ENCODE measurements at places on chromosomes 2 and 18.

DNA sequence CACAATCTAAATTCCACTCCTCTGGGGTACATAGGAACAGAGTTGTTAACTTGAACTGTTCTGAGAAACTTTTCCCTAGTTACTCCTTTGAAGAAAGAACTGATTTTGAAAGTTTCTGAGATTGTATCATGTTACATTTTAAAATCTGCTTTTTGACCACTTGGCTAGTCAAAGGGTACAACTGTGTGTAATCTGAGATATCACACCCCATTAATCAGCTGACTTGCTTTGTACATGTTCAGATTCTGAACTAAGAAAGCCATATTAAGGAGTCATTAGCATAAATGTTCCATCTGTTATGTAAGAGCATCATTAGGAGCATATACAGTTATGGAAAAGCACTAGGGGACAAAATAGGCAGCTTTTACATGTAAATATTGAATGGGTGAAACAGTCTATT, 3.8 kb upstream of the WDR35 start:
- DNase-seq, result no peak

DNA sequence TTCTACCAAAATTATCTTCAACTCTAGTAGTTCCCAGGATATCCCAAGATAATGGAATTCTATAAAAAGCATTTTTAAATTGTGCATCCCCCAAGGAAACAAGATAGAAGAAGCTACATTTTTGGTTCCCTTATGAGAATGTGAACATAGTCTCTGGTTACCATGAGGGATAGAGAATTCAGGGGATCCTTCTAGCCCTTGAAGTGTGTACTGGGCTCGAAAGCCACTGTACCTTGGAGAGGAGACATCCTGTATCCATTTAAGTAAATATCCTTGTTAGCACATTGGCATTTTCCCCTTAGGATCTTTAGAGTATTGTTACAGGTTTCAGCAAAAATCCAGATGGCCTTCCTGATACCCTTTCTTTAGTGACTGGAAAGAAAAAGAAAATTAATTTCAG, 228.5 kb downstream of the RTP5 start:
- no peak for DNase-seq

GRCh38 chr2:241123816-241124536, 21.9 kb upstream of the MTERF4 start:
- DNase-seq, result no peak

DNA sequence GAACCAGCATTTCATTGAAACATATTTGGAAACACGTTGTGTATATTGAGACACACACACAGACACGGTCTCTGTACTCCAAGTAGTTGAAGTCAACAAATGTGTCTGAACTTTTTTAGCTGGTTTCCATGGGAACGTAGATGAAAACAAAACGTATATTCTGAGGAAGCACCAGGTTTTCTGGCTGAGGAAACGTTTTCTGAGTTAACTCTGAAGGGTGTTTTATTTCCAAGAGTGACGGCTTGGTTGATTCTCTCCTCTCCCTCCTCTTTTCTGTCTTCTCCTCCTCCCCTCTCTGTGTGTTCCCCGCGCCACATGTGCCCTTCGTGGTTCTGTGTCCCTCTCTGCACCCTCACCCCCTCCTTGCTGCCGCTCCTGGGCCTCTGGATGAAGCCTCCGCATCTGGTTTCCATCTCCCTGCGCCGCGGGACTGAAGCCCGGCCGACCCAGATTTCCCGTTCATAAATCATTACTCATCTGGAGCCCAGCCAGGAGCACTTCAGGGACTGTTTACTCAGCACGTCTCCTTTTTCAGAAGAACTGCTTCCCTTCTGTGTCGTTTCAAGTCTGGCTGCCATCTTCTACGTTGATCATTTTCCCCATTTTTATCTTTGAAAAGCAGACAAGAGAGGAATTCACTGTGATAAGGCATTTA, 122.7 kb downstream of the COL6A3 start:
- DNase-seq, result peak; percentile 90

DNA sequence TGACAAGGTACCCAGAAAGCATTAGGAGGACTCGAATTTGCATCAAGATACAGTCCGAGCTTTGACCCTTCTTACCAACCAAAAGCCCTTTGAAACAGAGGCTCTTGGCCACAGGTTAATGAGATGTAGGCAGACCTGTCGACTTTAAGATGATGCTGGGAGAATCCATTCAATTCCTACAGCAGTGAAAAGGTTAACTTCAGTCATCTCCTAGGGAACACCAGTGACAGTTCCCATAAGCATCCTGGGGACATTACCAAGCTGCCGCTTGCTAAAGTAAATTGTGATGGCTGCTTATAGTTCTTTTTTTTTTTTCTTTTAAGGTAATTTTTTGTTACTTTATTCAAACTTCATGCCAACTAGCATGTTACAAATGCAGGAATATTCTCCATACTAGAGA, 379.3 kb downstream of the SOX11 start:
- no peak for DNase-seq

GRCh38 chr2:144194326-144195071, 325.4 kb downstream of the ZEB2 start:
- no peak for DNase-seq

- no peak for DNase-seq
Measured at GRCh38 chr2:183967756-183968155, 630.6 kb upstream of the ZNF804A start.

DNA sequence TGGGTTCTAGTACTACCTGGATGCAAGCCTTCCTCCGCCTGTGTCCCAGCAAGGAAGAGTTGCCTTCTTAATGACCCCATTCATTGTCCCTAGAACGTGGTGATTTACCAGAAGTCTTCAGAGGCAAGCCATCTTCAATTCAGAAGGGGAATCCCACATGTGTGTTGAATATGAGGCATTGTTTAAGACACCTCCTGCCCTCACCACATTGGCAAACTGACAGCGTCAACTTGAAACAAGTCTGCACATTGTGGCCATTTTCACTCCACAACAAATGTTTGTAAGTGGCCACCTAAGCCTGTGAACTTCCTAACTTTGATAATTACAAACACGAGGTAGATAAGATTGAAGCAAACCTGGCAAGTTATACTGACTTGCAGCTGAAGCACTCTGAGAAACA, 83.7 kb downstream of the TCF7L1 start:
- no peak for DNase-seq

DNA sequence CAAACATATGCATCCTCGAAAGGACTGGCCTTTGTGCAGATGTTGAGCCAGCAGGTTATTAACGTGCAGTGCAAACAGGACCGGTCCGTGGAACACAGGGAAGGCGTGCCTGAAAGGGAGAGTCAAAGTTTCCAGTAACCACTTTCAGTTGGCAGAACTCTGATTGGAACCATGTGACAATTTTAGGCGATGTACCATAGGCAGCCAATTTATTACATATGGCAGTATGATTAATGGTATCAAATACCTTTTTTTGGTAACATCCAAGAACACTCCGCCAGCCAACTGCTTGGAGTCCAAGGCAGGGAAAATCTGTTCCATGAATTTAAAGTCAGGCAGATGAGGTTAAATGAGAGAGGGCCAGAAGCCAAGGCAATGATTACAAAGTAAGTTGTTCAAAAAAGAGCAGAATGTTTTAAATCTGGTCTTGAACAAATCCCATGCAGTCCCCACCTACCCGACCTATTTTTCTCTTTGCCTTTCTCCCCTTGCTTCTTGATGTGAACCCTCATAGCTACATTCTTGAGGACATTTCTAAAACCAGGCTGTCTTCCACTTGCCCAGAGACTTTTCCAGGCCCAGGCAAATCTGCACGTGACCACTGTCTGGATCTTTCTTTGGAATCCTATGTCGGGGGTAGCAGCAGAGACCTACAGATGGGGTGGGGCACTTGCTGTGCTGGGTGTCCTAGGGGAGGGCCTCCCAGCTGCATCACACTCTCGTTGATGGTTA, 351.7 kb downstream of the HRH4 start:
- no peak for DNase-seq

DNA sequence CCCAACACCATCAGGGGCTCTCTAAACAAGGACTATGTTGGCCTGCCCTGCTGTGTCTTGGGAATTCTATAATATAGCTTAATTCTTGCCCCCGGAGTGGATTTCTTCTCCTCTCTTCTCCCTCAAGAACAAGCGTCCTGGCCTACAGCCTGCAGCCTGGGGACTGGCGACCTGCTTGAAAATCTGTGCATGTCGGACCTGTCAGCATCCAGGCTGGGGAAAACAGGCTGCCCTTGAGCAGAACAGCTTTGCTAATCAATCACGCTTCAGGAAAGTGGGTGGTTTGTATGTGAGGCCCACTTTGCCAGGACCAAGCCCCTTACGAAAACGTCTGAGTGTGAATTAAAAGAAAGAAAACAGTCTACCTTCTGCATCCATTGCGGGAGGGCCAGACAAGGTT, 116.7 kb downstream of the BCL2 start:
- DNase-seq, result no peak

DNA sequence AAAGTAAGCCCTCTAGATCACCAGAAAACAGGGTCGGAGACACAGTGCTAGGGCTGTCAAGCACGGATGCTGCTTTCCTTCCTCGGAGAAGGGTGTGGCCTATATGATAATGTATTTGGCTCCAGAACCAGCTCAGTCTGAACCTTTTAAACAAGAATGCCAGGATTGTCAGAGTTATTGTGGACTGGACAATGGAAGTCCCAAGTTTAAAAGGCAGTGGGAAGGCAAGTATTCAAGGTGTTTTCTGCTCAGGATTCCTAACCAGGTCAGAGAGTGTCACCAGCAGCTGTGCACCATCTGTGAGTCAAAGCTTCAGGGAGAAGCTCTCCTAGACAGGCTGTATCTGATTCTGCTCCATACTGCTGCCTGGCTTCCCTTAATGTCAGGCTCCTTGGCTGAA, 94.8 kb downstream of the SPOPL start:
- no peak for DNase-seq

DNA sequence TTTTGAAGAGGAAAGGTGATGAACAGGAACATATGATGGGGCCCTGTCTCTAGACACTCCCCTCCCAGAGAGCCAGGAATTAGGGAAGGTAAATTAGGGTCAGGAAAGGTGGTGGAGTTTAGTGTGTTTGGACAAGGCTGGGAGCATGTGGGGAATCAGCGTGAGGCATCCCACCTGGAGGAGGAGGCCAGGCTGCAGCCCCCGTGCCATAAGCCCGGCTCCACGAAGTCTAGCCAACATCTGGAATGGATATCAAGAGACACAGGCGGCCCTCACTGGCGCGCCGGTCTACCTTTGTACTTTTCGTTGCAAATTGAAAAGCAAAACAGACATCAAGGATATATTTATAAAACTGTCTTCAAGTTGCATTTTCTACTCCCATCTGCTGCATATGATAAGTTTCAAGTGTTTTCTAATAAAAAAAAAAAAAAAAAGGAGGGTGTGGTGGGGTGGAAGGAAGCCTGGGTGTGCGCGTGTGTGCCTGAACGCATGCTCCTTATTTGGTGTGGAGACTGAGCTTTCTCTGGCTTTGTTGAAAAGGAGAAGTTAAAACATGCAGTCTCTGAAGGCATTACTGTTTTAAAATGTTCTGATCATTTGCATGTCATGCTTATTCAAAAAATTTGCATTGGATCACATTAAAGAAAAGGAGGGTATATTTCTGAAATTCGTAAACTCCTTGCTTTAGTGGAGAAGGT, 546.7 kb upstream of the ID2 start:
- no peak for DNase-seq

DNA sequence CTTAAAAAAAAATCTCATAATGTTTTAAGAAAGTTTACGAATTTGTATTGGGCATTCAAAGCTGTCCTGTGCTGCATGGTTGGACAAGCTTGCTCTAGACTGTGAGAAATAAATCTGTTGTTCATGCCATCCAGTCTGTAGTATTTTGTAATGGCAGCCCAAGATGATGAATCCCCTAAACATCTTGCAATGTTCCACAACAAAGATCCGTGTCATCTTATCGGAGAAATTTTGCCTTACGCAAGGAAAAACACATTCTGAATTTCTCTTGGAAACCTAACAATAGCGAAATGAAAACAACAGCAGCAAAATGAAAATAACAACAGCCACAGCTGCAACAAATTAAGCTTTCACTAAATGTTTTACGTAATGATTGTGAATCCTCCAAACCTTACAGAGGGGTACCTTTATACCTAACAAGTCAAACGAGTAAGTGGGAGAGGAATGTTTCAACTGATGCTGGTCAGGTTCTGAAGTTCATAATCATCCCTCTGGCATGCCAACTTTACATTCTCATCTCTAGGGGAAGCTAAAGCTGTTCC, 76.1 kb upstream of the RNU4ATAC start:
- no peak for DNase-seq

GRCh38 chr2:73899801-73900336, 7.1 kb downstream of the ACTG2 start:
- DNase-seq, result no peak

DNA sequence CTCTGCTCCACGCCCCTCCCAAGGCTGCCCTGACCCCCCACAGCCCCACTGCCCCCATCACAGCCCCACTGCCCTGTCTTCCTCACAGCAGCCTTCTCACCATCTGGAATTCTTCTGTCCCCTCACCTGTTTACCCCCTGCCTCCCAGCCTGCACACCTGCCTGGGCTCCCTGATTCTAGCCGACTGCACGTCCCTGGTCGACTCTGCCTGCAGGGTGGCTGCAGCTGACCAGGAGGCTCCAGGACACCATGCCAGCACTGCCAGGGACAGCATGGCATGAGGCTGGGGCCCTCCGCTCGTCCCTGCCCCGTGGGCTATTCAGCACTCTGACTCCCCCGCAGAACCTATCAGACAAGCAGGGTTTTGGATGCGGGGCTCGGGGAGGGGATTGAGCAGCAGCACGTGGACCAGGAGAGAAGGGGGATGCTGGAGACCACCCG, 254.1 kb downstream of the HDAC4 start:
- no peak for DNase-seq

DNA sequence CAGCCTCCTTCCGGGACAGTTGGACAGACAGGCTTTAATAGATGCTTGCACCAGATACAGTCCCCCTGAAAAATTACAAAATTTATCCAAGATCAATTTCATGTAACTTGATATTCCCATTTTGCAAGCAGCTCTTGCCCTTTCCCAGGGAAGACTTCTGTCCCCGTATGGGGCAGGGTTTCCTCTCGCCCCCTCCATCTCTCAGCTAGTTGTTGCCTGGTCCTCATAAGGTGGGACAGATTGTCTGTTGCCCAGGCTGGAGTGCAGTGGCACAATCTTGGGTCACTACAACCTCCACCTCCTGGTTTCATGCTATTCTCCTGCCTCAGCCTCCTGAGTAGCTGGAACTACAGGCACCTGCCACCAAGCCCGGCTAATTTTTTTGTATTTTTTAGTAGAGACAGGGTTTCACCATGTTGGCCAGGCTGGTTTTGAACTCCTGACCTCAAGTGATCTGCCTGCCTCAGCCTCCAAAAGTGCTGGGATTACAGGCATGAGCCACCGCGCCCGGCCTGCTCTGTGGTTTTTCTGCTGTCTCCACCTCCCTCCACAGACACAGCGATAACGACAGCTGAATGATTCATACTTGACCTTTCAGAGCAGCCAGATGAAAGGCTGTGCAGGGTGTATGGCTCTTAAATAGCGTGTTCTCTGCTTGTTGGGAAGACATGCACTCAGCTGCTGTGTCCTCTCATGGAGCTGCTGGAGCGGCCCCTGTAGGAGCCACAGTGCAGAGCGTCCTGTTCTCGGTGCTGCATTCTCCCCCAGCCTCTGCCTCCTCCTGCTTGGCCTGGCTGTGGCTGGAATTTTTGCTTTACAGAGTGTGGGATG, 61.4 kb downstream of the TTC39C start:
- peak; percentile 36 for DNase-seq
